ENCODE measurements at places on chromosomes 4 and X.

DNA sequence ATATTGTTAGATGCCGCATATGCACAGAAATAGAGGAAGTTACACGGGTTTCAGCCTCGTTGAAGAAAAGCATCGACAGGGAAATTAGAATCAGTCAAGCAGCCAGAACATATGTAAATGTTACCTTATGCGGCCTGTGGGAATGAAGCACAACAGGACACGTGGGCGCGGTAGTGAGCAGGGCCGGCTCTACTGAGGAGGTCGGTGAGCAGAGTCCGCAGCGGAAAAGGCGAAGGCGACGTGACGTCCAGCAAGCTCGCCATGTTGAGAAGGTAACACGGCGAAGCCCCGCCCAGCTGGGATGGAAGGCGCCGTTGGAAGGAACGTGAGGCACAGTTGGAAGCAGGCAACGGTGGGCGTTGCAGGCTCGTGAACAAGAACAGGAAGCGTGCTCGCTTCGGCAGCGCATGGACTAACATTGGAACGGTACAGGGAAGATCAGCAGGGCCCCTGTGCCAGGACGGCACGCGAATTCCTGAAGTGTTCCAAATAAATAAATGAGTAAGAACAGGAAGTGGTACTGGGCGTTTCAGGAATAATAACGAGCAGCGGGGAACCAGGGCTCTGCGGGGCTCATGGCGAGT lies 54.6 kb downstream of the MTNR1A start:
- DNase-seq: no peak

DNA sequence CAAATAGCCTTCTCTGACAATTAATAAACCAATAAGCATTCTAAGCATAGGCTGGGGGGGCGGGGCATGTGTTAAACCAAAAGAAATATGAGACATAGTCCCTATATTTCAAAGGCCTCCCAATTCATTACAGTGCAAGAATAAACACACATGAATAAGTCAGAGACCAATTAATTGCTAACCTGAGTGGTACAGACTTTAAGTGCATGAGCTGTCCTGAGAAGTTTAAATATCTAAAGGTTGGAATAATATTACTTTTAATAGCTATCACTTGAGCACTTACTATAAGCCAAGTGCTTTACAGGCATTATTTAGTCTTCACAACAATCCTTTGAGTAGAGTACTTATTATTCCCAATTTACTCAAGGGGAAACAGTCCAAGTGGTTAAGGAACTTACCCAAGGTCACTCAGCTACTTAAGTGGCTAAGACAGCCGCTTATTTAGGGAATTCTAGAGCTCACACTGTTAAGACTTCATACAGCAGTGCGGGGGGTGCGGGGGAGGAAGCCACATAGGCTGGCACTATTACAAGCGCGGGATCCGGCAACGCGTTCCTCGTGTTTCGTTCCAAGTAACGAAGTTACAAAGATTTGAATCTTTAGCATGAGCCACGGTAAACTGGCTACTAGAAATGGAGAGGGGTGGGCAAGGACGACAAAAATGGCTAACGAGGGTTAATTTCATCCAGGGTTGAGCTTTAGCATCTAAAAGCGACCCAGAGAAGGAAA lies 1.4 kb downstream of the THOC2 start:
- DNase-seq: no peak

DNA sequence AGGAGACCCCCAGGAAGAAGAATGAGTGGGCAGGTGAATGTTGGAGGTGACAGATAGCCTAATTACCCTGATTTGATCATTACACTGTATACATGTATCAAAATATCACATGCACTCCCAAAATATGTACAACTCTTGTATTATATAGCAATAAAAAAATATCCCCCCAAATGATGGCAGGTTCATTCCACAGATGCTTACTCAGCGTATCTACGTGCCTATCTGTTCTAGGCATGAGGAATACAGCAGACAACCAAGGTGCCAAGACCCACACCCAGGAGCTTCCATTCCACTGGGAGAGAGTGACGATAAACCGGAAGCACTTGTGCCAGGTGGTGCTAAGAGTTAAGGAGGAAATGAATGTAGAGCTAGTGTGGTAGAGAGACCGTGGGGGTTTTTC lies 42.4 kb downstream of the ADRA2C start:
- DNase-seq: no peak

- peak; percentile 26 for DNase-seq
Measured at GRCh38 chrX:46837558-46838485, 979 bp downstream of the RP2 start.

GRCh38 chr4:6546091-6546490 lies 28.9 kb upstream of the MAN2B2 start:
- DNase-seq: no peak

GRCh38 chr4:8118531-8118930 lies 40.1 kb downstream of the ABLIM2 start:
- DNase-seq: no peak

GRCh38 chr4:8765084-8765483 lies 106.6 kb downstream of the HMX1 start:
- DNase-seq: no peak

DNA sequence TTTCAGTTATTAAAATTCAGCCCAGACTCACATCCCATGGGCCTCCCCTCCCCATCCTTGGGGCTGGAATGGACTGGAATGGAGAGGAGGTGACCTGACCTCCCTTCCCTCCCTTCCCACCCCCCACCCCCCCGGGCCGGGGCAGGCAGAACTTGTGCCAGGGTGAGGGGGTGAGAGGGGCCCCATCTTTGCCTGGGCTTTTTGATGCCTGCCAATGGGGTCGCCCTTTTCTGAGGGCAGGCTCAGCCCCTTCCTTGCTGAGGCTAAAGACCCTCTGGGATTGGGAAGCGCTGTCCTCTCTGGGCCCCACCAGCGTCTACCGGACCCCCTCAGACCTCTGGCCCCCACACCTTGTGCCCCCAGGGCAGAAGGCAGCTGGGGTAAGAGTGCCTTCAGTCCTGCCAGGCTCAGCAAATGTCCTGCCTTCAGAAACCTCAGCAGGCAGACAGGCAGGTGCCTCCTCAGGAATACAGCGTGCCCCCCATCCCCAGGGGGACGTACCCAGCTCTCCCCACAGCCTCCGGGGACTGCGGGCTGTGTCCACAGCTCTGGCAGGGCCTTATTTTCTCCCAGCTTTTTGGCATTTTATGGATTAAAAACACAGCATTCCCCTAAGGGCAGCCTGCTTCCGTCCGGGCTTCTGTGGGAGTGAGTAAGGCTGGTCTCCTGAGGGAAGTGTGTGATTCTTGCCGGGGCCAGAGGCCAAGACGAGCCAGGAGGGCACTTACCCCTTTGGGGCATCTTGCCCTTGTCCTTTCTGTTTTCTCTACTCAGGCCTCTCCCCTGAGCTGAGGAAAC lies 12.6 kb upstream of the CCNQ start:
- no peak for DNase-seq

Data from MV-4-11 (cell line).